ENCODE measurements at places on chromosomes 5 and 9. TPM values are rescaled to one million over a fixed set of nuclear protein-coding genes. Genes with fewer than 3 reads are reported as not detected.

Gene F12
- total RNA-seq = not detected

Gene SLC27A6
- total RNA-seq = not detected

Gene BAAT
- total RNA-seq = 0.92 TPM

Gene PTGS1
- total RNA-seq = 13.8 TPM

Gene IFNA13
- total RNA-seq = not detected

Data from thoracic aorta (tissue), 2 donors.